HepG2 (cell line): ENCODE measurements at places on chromosomes 4 and X.
A peak's percentile ranks its signal among the peaks of the same experiment; 100 is the strongest.

DNA sequence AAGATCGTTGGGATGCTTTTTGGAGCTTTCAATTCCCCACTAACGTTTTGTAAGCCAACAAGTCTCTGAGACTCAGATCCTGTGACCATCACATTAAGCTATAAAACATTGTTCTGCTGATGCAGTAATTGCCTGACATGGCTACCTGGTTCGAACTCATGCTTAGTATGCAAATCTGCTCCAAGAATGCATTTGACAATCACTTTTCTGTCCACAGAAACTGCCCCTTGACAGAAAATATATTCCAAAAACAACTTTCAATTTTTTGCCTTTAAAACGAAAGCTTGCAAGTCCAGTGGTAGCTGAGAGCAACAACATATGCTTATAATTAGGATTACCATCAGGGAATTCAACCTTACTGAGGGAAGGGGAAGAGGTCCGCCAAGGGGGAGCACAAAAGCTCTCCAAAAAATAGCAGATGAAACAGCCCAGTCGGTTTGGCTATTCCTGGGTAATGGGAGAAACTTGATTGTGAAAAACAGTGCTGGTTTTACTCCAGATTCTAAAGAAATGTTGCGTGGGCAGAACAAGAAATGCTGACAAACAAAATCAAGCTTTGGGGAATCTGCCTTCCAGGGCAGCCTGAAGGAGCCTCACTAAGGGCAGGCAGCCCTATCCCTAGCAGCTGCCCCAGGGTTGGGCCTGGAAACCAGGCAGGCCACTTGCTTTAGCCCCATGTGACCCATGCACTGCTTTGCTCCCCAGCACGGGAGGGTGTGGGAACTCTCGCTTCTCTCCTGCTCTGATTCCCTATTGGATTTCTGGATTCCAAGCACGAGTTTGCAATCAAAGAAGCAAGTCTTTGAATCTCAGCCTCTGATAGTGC lies 160.7 kb upstream of the LDB2 start:
- no peak for DNase-seq

GRCh38 chr4:1404573-1405253 lies 1.5 kb downstream of the NKX1-1 start:
- no peak for DNase-seq

GRCh38 chrX:40651620-40652223 lies 4.4 kb upstream of the CXorf38 start:
- peak; percentile 52 for DNase-seq

DNA sequence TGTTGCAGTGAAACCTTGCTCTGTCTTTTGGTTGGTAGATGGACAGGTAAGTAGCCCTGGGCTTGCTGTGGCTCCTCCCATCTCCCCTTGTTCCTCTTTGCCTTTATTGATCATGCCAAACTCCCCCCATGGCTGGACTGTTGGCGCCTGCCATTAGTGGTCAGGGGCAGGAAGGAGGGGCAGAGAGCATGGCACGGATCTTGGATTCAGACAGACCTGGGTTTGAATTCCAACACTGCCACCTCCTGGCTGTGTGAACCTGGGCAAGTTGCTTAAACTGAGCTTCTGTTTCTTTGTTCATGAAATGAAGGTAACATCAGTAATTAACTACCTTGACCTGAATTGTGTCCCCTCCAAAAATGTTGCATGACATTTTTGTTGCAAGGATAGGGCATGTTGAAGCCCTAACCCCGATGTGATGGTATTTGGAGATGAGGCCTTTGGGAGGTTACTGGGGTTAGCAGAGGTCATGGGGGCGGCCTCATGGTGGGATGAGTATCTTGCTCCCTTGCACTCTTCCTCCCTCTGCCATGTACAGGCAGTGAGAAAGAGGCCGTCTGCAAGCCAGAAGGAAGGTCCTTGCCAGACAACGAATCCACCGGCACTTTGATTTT lies 6.0 kb downstream of the SLC2A9 start:
- no peak for DNase-seq

DNA sequence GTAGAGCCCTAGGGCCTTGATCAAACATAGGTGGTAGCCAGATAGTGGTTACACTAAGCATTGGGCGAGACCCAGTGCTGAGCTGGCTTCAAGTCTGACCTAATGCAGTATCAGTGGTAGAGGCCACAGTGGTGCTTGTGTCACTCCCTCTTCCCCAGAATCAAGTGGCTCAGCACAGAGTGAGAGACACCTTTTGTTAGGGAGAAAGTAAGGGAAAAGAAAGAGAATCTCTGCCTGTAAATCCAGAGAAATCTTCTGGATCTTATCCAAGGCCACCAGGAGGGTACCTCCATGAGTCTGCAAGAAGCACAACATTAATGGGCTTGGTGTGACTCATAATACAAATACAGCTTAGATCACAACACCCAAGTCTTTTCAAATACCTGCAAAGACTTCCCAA lies 117.7 kb upstream of the SLC6A14 start:
- DNase-seq, result no peak
